ENCODE measurements at places on chromosomes 5 and 9. TPM values are rescaled to one million over a fixed set of nuclear protein-coding genes. Genes with fewer than 3 reads are reported as not detected.

- no peak overlapping the region for H3K4me3 ChIP-seq
- H3K27ac ChIP-seq: no peak overlapping the region
- H3K36me3 ChIP-seq: no peaks in the 10 kb centered on the region
- peaks cover 28% of the 10 kb centered on the region for H3K27me3 ChIP-seq
Measured at GRCh38 chr5:180130291-180130869, 58.8 kb upstream of the RNF130 start.

GRCh38 chr5:55546947-55547346 lies 12.2 kb upstream of the PLPP1 start:
- H3K27me3 ChIP-seq: peaks cover 9% of the 10 kb centered on the region
- H3K4me1 ChIP-seq: peaks cover 2% of the 10 kb centered on the region
- no peak overlapping the region for H3K4me3 ChIP-seq
- H3K36me3 ChIP-seq: no peaks in the 10 kb centered on the region

GRCh38 chr5:172533058-172533398 lies 78.7 kb upstream of the SH3PXD2B start:
- H3K27me3 ChIP-seq: peaks cover 39% of the 10 kb centered on the region
- no peak overlapping the region for H3K4me3 ChIP-seq
- no peaks in the 10 kb centered on the region for H3K36me3 ChIP-seq
- no peak for DNase-seq
- peaks cover 2% of the 10 kb centered on the region for H3K4me1 ChIP-seq

DNA sequence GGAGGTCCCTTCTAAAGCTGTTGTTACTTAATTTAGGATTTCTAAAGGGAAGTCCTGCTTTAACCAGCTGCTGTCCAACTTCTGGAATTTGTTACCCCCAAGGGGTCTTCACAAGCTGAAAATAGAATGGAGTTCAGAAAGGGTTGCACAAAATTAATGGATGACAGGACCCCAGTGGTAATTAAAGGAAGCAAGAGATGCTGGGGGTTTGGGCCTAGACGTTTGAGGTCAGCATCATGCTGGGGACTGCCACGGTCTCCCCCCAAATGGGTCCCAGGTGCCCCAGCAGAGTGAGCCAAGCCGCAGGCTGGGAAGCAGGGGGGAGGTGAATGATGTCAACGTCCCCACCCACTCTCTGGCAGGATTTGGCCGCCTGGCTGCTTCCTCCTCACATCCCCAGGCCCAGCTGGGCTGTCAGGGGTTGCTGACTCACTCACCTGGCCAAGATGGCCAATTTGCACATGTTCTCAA lies 97.5 kb upstream of the ARAP3 start:
- H3K27me3 ChIP-seq: peaks cover 33% of the 10 kb centered on the region
- no peaks in the 10 kb centered on the region for H3K4me1 ChIP-seq
- H3K4me3 ChIP-seq: no peak overlapping the region
- no peak overlapping the region for H3K27ac ChIP-seq

The SHC3 gene
- total RNA-seq: 13.9 TPM

The NUTM2G gene
- not detected for total RNA-seq

Measured in IMR-90 (cell line).